ENCODE measurements at places on chromosomes 16 and 17. TPM values are rescaled to one million over a fixed set of nuclear protein-coding genes. Genes with fewer than 3 reads are reported as not detected.
A peak's percentile ranks its signal among the peaks of the same experiment; 100 is the strongest.

DNA sequence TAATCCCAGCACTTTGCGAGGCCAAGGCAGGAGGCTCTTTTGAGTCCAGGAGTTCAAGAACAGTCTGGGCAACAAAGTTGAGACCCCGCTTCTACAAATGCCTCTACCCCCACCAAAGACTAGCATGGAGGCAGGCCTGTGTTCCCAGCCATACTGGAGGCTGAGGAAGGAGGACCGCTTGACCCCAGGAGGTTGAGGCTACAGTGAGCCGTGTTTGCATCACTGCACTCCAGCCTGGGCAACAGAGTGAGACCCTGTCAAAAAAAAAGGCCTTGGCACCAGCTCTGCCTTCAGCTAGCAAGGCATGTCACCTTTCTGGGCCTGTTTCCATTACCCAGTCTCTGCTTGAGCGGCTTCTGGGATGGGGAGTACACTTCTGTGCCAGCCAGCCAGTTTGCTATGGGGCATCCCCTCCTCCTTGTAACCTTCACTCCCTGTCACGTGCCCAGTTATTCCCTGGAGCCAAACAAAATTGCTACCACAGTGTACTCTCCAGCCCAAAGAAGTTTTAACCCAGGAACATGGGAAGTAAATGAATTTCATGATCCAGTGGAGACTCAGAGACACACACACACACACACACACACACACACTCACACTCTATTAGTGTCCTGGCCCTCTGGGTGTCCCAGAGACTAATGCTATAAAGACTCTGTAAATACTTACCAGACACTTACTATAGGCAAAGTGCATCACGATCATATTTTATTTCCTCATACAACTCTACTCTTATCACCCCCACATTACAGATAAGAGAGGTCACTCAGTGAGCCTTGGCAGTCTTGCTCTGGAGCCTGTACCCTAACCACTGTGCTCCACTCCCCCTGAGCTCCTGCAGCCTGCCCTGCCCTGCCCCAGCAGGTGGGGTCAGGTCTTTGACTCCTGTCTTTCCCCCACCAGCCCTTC is 2.5 kb downstream of the CISD3 start:
- DNase-seq: no peak

GRCh38 chr17:55161935-55162555 is 102.7 kb upstream of the HLF start:
- peak; percentile 48 for DNase-seq

- DNase-seq: no peak
These were observed 721.1 kb upstream of the RBFOX1 start for GRCh38 chr16:6611535-6611934.

DNA sequence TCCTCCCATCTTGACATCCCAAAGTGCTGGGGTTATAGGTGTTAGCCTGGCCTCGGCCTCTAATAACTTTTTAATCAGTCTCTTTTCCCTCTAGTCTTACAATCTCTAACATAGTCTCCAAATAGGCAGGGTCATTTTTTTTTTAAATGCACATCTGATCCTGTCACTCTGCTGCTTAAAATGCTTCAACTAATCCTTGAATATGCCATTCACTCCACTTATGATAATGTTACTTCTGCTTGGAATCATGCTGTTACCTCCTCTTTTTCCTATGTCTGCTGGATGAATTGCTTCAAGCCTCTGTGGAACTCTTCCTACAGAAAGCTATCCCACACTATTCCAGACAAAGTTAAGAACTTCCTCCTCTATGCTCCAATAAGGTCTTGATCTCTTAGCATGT is 22.8 kb downstream of the CRLF3 start:
- DNase-seq: no peak

GRCh38 chr16:35733278-35733965 is 2274.0 kb downstream of the TP53TG3F start:
- no peak for DNase-seq

GRCh38 chr17:61722398-61722797 is 131.4 kb upstream of the NACA2 start:
- DNase-seq: no peak

DNA sequence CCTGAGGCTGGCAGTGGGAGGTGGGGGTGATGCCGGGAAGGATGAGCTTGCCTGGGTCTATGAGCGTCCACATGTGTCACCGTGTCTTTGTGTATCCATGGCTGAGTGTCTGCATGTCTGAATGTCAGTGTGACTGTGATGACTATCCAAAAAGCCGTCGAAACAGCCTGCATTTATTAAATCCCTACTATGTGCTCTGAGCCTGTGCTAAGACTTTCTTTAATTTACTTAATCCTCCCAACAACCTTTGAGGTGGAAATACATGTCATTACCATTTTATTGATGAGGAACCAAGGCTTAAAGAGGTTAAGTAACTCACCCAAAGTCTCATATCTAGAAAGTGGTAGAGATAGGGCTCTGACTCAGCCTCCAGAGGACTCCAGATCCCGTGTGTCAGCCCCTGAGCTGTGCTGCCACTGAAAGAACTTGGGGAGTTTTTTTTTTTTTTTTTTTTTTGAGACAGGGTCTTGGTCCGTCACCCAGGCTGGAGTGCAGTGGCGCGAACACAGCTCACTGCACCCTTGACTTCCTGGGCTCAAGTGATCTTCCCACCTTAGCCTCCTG is 20.0 kb downstream of the ARHGAP23 start:
- peak; percentile 66 for DNase-seq

DNA sequence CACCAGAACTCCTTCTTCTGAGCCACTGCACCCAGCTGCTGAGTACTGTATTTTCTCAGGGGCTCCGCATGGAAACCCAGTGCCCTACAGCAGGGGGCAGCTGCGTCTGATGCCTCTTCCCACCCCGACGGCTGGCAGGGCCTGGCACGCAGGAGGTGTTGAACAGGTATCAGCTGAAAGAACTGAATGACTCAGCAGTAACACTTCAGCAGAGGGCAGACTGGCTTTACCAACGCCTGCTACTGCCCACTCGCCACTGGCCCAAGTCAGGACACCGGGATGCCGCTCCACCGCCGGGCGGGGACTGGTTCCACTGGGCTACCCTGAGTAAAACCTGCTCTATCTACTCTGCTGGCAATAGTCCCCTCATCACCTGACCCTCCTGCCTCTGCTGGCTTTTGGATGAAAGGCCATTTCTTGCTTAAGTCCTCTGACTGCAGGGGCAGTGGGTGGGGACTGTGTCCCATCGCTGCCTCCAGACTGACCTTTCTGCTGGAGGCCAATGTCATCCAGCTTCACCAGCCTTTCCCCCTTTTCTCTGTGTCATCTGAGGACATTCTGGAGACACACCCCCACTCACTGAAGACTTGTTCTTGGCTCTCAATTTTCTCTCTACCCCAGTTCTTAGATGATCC is 100.4 kb upstream of the FA2H start:
- DNase-seq: no peak

- no peak for DNase-seq
These were observed 26.0 kb downstream of the FCSK start for GRCh38 chr16:70480127-70481105.

Gene RABEP2
- total RNA-seq: 29.4 TPM

Gene KIAA0513
- 26.3 TPM for total RNA-seq

DNA sequence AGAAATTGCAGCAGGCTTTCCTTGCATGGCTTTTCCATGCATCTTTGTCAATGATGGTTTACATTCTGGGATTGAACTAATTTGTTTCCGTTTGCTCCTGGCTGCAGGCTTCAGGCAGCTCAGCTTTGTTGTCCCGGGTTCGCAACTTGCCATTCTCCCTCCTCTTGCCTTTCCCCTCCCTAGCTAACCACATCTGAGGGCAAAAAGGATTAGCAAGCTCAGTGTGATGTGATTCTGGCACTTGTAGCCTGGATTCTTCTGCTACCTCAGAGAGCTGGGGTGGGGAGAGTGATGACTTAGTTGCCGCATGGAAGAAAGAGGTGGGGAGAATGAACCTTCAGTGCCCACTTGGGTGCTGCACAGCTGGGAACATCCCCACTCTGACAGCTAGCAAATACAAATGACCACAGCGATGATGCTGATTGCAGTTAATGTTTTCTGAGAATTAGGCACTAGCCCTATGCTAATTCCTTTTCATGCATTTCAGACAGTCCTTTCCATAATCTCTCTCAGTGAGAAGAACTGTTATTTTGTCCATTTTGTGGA is 120.2 kb upstream of the SALL1 start:
- no peak for DNase-seq

GRCh38 chr17:42518046-42518754 is 17.8 kb upstream of the NAGLU start:
- DNase-seq: peak; percentile 96

DNA sequence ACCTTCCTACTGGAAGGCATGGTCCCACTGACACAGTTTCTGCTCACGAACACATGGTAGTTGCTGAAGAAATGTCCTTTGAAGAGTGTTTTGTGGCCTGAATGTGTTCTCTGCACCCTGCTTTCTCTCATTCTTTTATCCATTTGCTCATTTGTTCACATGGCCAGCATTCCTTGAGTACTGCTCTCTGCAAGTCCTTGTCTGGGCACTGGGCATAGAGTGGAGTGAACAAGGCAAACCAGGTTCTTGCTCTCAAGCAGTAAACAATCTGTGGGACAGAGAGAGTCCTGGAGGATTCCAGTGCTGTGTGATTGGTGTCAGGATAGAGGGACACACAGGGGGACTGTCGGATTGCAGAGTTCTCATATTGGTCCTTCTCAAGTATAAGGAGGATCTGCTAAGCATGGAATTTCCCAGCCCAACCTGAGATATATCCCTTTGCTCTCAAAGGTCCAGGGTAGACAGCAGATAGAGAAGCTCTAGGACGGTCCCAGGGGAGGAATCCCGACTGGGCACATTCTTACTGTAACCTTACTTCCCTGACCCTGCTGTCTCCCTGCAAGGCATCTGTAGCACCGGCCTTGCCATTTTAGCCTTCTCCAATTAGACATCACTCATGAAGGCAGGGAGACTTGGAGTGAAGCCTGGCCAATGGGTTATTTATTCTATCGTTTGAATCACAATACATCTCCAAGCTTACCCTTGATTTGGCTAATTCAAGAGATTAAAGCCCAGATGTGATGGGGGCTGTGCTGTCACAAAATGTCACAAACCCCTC is 32.3 kb downstream of the ARL4D start:
- DNase-seq: no peak

GRCh38 chr16:88894681-88895300 is 28.3 kb upstream of the PABPN1L start:
- DNase-seq: no peak

DNA sequence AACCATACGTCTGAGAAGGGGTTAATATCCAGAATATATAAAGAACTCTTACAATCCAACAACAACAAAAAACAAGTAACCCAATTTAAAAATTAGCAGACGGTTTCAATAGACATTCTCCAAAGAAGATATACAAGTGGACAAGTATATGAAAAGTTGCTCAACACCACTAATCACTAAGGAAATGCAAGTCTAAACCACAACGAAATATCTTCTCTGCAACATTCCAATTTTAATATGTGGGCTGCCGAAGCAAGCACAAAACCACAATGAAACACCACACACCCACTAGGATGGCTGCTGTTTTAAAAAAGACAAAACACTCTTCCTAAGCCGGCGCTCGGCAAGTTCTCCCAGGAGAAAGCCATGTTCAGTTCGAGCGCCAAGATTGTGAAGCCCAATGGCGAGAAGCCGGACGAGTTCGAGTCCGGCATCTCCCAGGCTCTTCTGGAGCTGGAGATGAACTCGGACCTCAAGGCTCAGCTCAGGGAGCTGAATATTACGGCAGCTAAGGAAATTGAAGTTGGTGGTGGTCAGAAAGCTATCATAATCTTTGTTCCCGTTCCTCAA is 5.9 kb upstream of the SLC13A2 start:
- peak; percentile 90 for DNase-seq

GRCh38 chr17:74361230-74362068 is at the start of gene BTBD17:
BTBD17 (minus strand) TSS chr17:74361868; CDS start chr17:74361819, 49 bp downstream.
- peak; percentile 21 for DNase-seq

GRCh38 chr16:70700101-70701020 is 14.5 kb upstream of the MTSS2 start:
- no peak for DNase-seq

DNA sequence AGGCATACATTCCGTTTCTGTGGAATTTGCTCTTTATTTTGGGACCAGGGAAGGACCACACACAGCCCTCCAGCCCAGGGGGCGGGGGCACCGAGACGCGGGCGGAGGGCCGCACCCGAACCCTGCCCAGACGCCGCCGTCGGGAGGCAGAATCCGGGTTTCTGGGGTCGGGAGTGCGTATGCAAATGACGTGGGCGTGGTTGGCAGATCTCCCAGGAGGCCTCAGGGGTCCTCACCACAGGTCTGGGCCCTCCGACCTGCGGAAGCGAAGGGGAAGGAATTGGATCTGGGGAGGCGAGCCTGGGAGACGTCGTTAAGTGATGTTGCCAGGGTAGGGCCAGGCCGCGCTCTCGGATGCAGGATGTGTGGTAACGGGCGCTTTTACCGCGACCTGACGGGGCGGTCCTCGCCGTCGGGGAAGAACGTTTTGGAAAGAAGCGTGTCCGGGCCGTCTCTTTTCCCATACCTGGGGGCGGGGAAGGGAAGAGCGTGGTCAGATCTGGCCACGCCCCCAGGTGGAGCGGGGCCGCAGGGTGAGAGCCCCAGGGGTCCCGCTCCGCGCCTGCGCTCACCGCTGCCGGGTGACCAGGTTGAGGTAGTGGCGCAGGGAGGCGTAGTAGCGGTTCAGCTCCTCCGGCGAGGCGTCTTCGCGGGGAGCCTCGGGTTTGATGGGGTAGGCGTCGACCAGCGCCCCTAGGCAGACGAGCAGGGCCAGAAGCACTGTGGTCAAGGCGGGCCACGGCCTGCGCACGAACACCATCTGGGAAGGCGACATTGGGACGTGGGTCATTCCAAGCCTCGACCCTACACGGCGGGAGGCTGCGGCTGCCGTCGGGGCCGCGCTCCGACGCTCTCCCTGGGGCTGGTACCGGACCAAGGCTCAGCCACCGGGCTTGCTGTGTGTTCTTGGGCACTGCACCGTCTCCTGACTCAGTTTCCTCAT is 745 bp downstream of the PYY start:
- DNase-seq: no peak

Gene THAP11
- total RNA-seq: 24.8 TPM

GRCh38 chr17:69533481-69534234 is 119.2 kb downstream of the MAP2K6 start:
- DNase-seq: no peak

DNA sequence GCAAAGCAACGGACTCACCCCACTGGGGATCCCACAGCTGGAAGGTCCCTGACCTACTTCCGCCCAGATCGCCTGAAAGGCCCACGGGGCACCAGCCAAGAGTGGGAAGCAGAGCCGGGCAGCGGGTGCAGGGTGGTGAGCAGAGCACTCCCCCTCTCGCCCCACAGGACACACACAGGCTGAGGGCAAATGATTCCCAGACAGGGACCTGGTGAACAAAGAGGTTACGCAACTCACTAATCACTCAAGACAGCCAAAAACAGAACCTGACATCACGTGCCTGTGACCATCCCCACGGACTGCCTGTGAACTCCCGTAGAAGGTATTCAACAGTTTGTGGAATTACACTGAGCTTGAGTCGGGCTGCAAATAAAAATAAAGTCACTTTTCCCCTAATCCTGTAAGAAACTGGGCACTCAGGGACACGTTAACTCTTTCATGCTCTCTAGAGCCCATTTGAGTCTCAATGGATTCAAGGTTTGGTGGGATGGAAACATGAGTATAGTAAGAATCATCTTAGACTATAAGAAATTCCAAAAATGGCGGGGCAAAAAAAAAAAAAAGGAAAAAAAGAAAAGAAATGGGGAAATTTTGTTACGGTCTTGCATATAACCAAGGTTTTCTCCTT is 396.1 kb downstream of the SOX9 start:
- peak; percentile 34 for DNase-seq
